ENCODE measurements at places on chromosomes 7 and 10.

DNA sequence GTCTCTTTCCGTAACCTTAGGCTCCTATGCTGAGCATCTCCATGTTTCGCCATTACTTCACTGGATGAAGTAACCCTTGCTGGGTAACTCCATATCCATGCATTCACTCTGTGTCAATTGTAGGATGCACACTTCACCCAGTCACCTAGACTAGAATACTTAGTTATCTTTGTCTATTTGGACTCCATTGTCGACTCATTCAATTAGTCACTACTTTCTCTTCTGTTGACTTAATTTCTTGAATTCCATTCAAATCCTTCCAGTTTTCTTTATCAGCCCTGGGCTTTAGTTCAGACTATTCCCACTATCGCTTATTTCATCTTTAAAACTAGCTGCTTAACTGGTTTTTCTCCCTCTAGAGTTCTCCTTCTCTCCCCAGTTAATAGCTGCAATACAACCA, 111.3 kb upstream of the TNS3 start:
- no peak for DNase-seq

GRCh38 chr7:112889268-112889667, 99.1 kb upstream of the TMEM168 start:
- no peak for DNase-seq

DNA sequence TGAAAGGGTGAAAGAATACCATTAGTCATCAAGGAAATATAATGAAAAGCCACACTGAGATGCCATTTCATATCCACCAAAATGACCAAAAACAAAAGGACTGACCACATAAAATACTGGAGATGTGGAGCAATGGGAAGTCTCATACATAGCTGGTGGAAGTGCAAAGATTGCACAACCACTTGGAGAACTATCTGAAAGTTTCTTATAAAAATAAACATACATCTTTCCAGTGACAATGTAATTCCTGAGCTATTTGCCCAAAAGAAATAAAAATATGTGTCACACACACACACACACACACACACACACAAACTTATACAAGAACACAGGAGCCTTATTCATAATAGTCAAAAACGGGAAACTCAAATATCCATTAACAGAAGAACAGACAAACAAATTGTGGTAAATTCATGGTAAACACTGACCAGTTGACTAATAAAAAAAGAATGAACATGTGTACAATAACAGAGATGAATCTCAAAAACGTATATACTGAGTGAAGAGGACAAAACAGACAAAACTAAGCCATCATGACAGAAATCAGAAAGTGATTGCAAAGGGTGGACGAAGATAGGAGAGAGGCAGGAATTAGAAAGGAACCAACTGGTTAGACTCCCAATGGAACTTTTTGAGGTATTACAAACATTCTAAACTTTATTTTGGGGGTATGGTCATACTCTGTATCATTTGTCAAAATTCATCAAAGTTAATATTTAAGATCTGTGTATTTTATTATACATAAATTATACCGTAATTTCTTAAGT, 21.5 kb downstream of the WASL start:
- no peak for DNase-seq

GRCh38 chr7:2824678-2825461, 19.2 kb downstream of the GNA12 start:
- no peak for DNase-seq

GRCh38 chr10:74121368-74121767, 29.3 kb downstream of the AP3M1 start:
- no peak for DNase-seq

DNA sequence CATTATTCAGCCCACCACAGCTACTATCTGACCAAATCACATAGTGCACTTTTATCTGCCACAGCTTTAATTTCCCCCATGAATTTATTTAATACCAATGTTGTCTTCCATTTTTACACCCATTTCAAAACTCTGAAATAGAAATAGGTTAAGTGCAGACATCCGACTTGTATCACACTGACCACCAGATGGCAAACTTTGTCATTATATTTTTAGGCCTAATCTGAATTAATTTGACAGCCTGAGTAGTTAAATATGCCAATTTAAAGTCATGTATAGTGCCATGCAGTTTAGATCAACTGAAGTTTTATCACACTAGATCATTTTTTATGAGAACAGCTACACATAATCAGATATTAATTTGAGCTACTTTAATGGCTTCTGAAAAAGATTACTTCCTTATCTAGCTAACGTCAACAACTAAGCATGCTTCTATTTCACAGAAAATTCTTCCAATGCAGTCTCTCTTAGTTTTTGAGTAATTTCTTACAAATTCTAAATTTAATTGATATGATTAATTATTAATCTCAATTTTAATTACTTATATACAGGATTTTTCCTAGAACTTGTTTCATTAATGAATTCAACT, 566.4 kb downstream of the GFRA1 start:
- no peak for DNase-seq

GRCh38 chr10:8513155-8514147, 459.0 kb downstream of the GATA3 start:
- no peak for DNase-seq

GRCh38 chr10:34670081-34670480, 145.0 kb downstream of the PARD3 start:
- DNase-seq: no peak

DNA sequence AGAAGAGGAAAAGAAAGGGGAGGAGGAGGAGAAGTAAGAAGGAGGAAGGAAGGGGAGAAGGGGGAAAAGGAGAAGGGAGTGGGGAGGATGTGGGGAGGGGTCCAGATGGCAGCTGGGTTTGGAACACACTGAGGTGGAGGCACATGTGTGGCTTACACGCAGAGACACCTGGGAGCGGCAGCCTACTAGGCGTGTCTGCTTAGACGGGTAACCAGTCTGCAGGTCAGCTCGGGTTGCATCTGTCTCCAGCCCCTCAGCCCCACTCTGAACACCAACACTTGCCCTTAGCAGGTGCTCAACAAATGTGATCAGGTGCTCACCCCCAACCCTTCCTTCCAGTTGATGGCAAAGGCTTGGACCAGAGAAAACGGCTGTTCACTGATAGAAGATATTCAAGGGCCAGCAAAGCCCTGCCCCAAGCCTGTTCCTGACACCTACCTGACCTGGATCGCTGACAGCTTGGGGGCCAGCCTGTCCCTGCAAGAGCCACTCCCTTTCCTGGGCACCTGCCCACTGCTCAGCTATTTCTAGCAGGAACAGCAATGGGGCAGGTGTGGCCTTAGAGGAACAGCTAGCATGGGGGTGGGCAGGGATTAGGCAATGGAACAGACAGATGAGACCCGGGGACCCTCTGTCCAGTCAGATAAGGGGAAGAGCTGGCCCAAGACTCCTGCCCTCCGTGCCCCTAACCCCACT, 70.5 kb downstream of the SH3PXD2A start:
- DNase-seq: no peak

- no peak for DNase-seq
Measured at GRCh38 chr7:151206914-151207313, 3.4 kb downstream of the H2BK1 start.

DNA sequence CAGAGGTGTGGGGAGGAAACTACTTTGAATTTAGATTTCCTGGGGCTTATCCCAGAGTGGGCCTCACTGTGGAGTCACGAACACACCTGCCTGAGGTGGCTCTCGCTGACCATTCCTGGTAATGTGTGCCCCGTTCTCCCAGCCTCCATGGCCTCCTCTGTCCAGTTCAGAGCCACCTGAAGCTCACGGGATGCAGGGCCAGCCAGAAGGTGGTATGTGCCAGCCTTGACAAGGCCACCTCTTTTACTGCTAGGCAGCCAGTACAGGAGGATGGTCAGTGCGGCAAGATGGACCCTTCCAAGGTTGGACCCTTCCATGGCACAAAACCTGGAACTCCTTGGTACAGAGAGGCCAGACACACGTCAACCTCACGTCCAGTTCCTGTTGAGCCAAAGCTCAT, 210.3 kb downstream of the DNAJB6 start:
- DNase-seq: no peak

GRCh38 chr7:1152492-1152891, 7.5 kb downstream of the ZFAND2A start:
- DNase-seq: no peak

DNA sequence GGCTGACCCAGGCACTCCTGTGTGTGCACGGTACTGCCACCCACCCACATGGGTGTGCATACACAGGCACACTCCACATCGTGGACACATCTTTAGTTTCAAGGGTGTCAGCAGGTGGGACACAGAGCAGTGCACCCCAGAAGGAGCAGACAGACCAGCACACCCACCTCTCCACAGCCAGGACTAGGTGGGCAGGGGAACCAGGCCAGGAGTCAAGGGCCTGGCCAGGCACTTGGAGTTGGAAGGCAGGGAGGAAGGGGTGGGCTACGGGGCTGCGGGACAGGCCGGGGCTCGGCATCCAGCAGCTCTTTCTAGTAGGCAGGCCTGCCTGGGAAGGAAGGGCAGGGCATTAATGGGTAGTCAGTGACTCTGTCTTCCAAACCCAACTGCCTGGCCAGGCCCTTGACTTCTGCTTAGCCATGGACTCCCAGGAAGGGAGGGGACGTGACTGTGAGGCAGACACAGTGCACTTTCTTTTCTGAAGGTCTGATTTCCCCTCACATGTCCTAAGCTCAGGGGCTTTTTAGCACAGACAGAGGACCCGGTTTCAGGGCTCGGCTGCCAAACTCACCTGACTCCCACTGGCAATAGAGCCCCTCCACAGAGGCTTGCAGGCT, 14.6 kb downstream of the RASGEF1A start:
- no peak for DNase-seq

- peak; percentile 1 for DNase-seq
Measured at GRCh38 chr7:82044497-82045080, 274.7 kb upstream of the HGF start.

GRCh38 chr10:131086094-131086493, 225.4 kb downstream of the TCERG1L start:
- DNase-seq: no peak

GRCh38 chr7:463362-463781, 56.3 kb downstream of the PDGFA start:
- no peak for DNase-seq

GRCh38 chr10:112744181-112745096, 205.6 kb upstream of the TCF7L2 start:
- DNase-seq: no peak

- no peak for DNase-seq
Measured at GRCh38 chr7:50409856-50410745, 40.0 kb downstream of the FIGNL1 start.

DNA sequence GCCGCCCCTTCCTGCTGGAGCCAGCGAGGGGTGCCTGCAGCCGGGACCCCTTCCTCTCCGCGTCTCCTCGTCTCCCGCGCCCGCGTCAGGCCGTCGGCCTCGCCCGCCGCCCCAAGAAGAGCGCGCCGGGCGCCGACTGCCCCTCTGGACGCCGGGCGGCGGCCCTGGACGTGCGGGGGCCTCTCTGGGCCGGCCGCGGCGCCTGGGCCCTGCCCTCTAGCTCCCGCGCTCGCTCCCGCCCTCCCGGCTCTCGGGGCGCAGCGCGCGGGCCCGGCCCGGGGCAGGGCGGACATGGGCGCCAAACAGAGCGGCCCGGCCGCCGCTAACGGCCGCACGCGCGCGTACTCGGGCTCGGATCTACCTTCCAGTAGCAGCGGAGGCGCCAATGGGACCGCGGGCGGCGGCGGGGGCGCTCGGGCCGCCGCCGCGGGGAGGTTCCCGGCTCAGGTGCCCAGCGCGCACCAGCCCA, 704 bp downstream of the ZNRF2 start:
- DNase-seq: no peak

- no peak for DNase-seq
Measured at GRCh38 chr7:20444030-20444800, 113.5 kb downstream of the ITGB8 start.

DNA sequence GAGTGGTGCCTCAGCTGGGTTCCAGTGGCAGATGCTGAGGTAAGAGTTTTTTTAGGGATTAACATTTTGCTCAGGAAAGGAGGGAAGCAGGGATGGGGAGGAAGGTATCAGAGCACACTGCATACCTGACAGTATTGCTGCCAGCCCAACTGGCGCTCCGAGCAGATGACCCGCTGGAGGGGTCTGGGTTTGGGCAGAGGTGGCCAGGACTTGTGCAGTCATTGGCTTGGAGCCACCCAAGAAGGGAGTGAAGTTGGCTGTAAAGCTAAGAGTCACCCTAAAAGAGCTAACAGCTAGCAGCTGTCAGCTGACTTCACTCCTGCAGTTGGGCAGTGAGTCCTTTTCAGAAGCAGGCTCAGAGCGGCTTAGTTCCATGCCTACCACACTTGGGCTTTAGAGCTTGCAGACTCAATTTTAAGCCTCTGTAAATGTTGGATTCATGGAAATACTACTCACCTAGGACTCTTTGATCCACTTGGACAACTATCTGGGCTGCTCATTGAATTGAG, 5.8 kb upstream of the ARHGAP22 start:
- DNase-seq: no peak

GRCh38 chr10:115696747-115697146, 576.3 kb downstream of the GFRA1 start:
- no peak for DNase-seq

- DNase-seq: no peak
Measured at GRCh38 chr10:127449490-127449889, 99.6 kb upstream of the NPS start.

DNA sequence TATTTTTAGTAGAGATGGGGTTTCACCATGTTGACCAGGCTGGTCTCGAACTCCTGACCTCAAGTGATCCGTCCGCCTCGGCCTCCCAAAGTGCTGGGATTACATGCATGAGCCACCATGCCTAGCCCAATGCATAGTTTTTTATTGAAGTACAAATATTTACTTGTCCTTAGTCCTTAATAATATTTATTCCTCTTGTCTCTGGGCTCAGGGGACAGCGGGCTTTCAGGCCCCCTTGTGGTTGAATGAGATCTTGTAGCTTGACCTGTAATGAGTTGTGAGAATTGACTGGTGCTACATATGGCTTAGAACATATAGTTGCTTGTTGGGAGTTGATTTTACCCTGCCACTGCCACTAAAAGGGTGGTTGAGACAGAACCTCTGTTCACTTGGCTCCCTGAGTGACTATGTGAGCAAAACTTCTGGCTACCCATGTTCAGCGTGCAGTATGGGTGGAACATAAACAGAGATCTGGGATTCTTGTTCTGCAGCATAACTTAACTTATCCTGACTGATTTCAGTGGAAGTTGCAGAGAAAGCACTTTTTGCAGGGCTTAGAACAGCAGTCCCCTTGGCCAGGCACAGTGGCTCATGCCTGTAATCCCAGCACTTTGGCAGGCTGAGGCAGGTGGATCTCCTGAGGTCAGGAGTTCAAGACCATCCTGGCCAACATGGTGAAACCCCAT, 14.9 kb downstream of the CCL26 start:
- no peak for DNase-seq

- no peak for DNase-seq
Measured at GRCh38 chr10:73941300-73941699, 30.4 kb downstream of the PLAU start.

DNA sequence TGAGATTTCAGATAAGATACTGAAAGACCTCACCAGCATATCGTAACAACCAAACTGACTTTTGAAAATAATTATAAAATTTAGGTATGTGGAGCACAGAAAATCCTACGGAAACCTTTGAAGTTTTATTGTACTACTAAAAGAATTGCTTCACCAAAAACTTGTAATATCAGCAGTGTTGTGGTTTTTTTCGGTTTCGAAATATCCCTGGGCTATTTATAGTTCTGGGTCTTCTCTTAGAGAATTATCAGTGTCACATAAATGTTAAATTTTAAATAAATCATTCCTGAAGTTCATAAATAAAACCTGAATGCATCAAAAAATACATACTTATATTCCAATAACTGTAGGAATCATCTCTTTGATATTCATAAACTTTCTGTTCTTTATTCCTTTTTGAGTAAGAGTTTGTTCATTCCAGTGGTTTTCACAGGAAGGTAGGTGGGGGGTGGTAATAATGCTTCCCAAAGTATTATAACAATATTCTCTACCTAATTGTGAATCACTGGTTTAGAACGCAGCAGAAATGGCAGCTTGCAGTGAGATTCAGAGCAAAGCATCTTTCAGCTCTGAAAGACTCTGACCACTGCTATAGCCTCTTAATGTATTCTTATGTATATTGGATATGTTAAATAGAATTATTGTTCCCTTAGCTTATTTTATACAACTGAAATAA, 60.2 kb downstream of the ZNF277 start:
- DNase-seq: no peak
